ENCODE measurements at places on chromosomes 16 and 17. TPM values are rescaled to one million over a fixed set of nuclear protein-coding genes. Genes with fewer than 3 reads are reported as not detected.

GRCh38 chr16:81497690-81498089 lies 53.1 kb downstream of the CMIP start:
- no peak for DNase-seq

GRCh38 chr17:64040206-64040605 lies 19.8 kb upstream of the ICAM2 start:
- DNase-seq: no peak

Gene CD300H
- not detected for total RNA-seq

Gene TEX19
- total RNA-seq: 0.07 TPM

GRCh38 chr17:18160128-18160856 lies 23.3 kb upstream of the ALKBH5 start:
- DNase-seq: peak; percentile 34

- DNase-seq: peak; percentile 81
Measured at GRCh38 chr17:80619535-80620235, 75.0 kb downstream of the RPTOR start.

GRCh38 chr17:77723909-77724875 lies 234.3 kb upstream of the TNRC6C start:
- DNase-seq: no peak

GRCh38 chr17:67737145-67737544 lies 19.4 kb downstream of the NOL11 start:
- DNase-seq: no peak

Gene CALB2
- total RNA-seq: 0.07 TPM

DNA sequence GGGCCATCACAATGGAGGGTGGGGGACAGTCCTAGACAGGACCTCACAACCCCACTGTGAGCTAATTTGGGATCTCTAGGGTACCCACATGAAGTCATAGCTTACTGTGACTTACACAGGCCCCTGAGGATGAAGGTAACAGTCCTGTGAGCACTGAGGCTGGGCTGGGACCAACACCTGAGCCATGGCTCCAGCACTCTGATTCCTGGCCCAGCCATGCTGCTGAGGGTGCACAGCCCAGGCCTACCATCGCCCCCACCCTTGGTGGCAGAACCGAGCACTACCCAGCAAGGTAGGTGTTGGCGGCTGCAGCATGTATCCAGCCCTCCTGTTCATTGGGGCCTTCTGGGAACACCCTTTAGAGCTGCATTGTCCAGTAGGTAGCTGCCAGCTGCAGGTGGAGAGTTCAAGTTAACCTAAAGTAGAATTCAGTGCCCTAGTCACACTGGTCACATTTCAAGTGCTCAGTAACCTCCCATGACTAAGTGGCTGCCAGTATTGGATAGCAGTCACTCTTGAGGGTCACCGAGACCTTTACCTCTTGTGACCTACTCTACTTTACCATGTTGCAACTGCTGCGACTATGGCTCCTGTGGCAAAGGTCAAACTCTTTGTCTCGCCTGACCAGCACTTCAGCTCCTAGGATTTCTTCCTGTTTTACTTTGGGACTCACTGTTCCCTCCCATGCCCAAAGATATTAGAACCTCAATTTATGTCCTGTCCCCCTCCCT lies 11.6 kb downstream of the AKAP1 start:
- no peak for DNase-seq

DNA sequence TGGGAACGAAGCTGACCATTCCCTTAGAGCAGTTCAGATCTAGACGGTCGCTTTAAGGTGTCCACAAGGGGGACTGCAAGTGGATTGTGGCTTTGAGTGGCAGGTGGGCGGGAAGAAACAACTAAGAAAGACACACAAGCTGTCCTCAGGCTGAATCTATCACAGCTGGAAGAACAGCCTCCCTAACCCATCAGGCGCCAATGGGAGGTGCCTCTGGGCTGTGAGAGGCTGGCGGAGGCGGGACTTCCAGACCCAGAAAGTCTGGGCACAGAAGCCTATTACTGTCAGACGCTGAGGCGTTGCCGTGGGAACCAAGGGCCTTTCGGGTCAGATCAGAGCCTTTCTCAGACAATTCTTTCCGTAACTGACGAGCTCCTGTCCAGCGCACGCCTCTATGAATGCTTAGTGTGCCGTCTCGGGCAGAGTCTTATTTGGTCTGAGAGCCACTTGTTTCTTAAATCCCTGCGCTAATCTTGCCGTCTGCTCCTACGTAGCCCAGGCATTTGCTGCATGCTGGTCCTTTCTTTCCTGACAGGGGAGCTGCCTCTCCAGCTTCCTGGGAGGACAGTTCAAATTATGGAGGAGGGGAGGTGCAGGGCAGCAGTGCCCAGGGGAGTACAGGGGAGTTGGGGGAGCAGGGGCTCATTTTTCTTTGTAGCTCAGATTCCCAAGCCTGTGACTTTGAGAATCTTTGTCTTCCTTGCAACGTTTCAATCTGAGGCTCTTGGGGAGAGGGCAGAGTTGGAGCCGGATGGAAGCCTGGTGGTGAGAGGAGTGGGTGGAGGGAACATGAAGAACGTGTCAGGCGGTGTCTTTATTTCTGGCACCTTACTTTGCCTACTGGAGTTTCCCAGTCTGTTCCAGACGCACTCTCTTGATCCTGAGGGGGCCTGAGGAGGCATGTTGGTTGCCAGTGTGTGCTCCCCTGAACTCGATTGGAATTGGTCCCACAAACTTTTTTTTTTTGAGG lies 618.7 kb downstream of the KCNJ18 start:
- no peak for DNase-seq

- DNase-seq: no peak
Measured at GRCh38 chr16:84136331-84137125, 8.4 kb downstream of the HSDL1 start.

DNA sequence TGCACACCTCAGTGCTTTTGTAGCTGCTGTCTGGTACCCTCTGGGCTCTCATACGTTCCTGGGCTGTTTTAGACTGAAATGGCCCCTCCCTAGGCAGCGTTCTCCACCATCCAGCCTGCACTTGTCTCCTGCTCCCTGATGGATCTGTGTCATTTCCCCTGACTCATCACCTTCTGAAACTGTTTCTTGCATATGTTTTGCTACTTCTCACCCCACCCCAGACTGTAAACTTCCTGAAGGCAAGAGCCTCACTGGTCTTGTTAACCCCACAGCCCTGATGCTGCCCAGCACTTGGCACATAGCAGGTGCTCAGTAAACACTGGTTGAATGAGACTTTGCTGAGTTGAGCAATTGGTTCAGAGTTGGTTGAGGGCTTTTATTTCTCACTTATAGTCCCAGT lies 78.7 kb downstream of the CRISPLD2 start:
- peak; percentile 79 for DNase-seq

DNA sequence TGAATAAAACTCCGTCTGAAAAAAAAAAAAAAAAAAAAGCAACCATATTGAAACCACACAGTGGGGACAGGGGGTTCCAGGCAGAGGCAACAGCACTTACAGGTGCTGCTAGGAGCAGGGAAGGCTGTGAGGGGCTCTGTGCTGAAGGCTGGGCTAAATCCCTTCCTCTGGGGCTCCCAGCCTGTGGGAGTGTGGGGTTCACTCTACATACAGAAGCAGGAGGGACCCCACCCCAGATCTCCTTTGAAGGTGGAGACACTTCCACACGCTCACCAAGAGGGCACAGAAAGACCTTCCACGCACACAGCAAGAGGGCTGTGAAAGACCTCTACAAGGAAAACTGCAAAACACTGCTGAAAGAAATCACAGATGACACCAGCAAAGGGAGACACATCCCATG lies 53.9 kb downstream of the USP22 start:
- DNase-seq: no peak

GRCh38 chr16:85126705-85127378 lies 14.6 kb upstream of the CIBAR2 start:
- peak; percentile 21 for DNase-seq

Gene SEC14L1
- 36.9 TPM for total RNA-seq

Gene KRT33A
- total RNA-seq: not detected

- DNase-seq: no peak
Measured at GRCh38 chr16:5166486-5166885, 68.9 kb upstream of the EEF2KMT start.

DNA sequence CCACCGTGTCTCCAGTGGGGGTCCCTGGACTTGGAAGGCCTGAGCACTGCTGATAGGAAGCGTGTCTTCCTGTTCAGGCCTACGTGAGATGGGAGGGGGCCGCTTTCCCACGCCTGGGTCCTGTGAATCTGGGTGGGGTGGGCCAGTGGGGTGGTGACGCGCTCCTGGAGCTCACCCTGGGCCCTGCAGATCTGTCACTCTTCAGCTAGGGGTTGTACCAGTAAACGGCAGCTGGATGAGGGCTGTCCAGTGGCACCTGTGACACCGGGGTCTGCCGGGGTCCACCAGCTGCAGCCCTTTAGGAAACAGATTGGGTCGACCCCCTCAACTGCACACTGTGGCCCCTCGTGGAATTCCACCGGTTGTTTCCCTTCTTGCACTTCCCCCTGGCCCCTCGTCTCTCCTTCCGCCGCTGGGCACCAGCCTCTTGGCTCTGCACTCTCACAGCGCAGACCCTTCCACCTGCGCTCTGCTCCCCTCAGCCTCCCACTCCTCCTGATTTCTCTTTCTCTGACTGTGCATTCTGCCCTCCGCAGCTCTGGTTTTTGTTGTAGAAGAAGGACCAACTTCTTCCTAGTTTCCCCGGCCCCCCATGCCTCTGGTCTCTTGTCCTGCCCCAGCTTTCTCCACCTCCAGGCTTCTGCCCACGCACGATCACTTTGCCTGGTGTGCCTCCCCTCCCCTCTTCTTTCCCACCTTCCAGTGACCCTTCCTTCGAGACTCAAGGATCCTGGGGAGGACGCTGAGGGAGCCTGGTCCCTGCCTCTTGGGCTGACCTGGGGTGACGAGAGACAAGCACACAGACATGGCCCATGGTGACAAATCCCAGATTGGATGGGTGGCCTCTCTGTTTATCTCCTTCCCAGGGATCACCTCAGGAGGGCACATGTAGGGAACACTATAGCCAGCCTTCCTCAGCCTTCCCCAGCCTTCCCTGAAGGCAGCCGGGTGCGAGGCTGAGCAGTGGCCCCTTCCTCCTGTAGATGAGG lies 4.8 kb downstream of the MRC2 start:
- no peak for DNase-seq

DNA sequence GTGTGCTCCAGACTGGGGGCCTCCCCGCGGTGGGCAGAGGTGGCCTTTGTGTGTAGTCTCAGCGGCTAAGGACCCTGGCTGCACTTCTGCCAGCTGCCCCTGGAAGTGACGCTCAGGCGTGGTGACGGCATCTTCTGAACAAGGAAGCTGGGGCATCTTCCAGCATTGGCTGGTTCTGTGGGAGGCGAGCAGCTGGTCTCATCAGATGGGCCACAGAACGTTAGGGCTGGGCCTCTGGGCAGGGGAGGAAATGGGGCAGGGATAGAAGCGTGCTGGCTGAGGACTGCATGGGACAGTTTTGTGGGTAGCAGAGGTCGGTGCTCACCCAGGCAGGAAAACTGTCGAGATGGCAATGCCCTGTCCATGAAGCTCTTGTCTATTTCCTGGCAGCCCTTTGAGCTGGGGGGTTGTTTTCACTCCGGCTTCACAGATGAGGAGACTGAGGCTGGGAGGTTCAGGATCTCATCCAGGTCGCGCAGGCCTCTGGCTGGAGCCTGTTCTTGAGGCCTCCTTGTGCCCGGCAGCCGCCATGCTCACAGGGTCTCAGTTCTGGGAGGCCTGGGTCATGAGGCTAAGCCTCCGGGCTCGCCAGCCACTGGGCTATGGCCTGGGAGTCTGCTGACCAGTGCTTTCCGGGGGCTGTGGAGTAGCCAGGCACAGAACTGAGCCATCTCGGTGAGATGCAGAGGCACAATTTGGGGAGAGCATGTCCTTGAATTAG lies 16.3 kb downstream of the IRF8 start:
- no peak for DNase-seq

GRCh38 chr17:27530764-27531391 lies 74.6 kb downstream of the KSR1 start:
- DNase-seq: no peak

Gene GPR139
- not detected for total RNA-seq

Gene DLX4
- total RNA-seq: 0.14 TPM

GRCh38 chr17:61065263-61065773 lies 334.3 kb upstream of the TBX2 start:
- no peak for DNase-seq

Gene GRAP
- total RNA-seq: 0.14 TPM

Gene HBZ
- total RNA-seq: not detected

DNA sequence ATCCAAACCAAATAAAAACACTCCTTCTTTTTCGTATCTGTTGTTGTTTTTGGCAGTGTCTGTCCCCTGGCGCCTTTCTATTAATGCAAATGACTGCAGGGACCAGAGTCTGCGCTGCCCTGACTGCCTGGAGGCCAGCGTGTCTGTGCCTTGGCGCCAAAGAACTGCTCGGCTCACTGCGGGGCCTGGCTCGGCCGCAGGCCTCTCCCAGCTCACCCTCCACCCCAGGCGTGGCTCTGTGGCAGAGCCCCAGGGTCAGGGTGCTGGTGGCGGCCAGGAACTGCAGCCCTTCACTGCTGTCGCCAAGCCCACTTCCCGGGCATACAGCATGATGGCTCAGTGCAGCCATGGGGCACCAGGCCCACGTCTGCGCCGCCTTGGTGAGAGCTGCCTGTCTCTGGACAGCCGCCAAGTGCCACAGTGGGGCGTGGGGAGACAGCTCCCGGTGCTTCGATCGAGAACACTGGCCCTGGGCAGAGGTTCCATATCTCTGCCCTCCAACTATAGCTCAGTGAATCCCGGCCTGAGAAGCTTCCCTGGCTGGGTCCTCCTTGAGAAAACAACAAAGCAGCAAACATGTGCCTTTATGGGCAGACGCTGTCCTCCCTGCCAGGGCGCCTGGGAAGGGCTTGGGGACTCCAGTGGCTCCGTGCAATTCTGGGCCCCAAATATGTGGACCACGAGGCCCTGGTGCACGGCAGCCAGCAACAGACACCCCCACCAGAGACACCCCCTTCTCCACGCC lies 11.1 kb downstream of the CANT1 start:
- DNase-seq: no peak

GRCh38 chr17:3630781-3631180 lies 5.3 kb downstream of the SHPK start:
- DNase-seq: no peak

Gene CEP295NL
- not detected for total RNA-seq

Gene INTS2
- 11.3 TPM for total RNA-seq

DNA sequence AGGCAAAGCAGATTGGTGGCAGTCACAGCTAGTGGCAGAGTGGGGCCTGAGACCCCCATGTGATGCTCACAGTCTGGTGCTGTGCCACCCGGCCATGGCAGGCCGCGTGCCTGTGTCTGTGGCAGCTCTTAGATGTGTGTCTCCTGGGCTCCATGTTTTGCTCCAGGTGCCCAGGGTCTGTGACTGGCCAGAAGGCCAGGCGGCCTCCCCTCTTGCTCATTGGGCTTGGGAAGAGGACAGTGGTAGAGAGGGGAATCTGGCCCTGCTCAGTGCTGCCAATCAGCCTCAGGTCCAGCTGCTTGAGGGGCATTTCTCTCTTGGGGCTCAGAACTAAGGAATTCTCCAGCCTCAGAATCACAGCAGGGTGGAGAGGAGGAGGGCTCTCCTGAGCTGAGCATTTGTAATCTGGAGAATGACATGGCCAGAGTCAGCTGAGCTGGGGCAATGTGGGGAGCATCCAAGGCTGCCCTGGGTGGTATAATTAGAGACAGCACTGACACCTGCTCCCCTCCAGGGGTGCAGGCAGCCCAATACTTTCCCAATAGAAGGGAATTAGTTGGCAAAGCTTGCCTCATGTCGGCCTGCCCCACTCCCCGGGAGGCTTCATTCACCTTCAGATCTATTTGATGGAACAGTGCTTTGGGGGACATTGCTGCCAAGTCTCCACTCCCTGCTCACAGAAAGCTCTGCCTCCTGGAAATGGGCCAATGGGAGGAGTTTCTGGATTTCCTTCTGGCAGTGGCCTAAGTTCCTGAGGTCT lies 2.7 kb upstream of the LASP1NB start:
- DNase-seq: no peak

GRCh38 chr17:72778169-72779151 lies 314.0 kb downstream of the SLC39A11 start:
- no peak for DNase-seq

Gene PRM1
- total RNA-seq: not detected

GRCh38 chr16:6493555-6493954 lies 839.1 kb upstream of the RBFOX1 start:
- DNase-seq: no peak

Gene FMNL1
- total RNA-seq: 0.48 TPM

Data from foreskin keratinocyte (primary cell).